ENCODE measurements at places on chromosomes 11 and 22.

- DNase-seq: no peak
These were observed 232.8 kb downstream of the LARGE1 start for GRCh38 chr22:33687464-33687863.

GRCh38 chr11:60872124-60872960 is 5.0 kb downstream of the ZP1 start:
- no peak for DNase-seq

GRCh38 chr11:67252831-67253239 is 13.4 kb upstream of the GRK2 start:
- DNase-seq: no peak

- DNase-seq: no peak
These were observed 11.7 kb upstream of the DNAJB13 start for GRCh38 chr11:73939096-73939495.

GRCh38 chr22:26162926-26163325 is 6.3 kb upstream of the SEZ6L start:
- DNase-seq: no peak

- DNase-seq: no peak
These were observed 75.8 kb downstream of the MORC2 start for GRCh38 chr22:30892731-30893221.

- DNase-seq: no peak
These were observed 11.7 kb downstream of the APIP start for GRCh38 chr11:34904421-34904955.

DNA sequence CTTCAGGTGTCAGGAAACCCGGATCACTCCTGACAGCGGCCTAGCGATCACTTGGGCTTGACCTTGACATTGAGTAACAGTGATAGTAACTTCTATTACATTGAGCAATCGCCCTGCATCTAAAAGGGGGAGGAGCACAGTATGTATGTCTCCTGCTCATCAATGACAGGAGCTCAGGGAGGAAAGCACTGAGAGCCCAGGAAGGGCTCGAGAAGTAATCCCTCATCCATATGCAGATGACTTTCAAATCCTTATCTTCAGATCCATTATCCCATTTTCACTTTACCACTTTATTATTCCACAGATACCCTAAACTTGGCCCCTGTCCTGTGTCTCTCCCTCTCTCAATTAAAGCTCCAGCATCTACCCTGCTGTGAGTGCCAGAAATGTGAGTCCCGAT is 47.8 kb downstream of the ABTB2 start:
- no peak for DNase-seq

GRCh38 chr11:121892863-121893262 is 223.2 kb downstream of the BLID start:
- DNase-seq: no peak

GRCh38 chr11:56013805-56014204 is 13.6 kb upstream of the OR5AS1 start:
- no peak for DNase-seq

GRCh38 chr11:111259896-111260295 is 14.4 kb downstream of the POU2AF2 start:
- no peak for DNase-seq

GRCh38 chr22:41976070-41976901 is 7.0 kb downstream of the SEPTIN3 start:
- DNase-seq: peak; percentile 56

DNA sequence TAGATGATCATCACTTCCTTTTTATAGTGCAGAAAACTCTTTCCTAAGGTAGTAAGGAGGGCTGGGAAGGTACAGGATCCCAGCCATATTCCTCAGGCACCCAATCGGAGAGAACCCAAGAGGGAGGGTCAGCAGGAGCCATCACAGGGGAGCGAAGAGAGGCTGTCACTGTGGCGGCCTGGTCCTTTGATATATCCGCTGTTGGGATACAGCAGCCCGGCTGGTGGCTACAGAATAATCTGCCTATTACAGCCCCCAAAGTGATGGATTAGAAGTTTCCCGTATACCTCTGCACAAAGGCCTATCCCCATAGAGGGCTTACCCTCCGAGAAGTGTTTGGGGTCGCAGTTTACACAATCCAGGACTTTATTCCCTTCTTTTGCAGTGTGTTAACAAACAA is 48.5 kb downstream of the OR4D9 start:
- no peak for DNase-seq

GRCh38 chr11:80937842-80938241 is 1497.0 kb upstream of the TENM4 start:
- DNase-seq: no peak

DNA sequence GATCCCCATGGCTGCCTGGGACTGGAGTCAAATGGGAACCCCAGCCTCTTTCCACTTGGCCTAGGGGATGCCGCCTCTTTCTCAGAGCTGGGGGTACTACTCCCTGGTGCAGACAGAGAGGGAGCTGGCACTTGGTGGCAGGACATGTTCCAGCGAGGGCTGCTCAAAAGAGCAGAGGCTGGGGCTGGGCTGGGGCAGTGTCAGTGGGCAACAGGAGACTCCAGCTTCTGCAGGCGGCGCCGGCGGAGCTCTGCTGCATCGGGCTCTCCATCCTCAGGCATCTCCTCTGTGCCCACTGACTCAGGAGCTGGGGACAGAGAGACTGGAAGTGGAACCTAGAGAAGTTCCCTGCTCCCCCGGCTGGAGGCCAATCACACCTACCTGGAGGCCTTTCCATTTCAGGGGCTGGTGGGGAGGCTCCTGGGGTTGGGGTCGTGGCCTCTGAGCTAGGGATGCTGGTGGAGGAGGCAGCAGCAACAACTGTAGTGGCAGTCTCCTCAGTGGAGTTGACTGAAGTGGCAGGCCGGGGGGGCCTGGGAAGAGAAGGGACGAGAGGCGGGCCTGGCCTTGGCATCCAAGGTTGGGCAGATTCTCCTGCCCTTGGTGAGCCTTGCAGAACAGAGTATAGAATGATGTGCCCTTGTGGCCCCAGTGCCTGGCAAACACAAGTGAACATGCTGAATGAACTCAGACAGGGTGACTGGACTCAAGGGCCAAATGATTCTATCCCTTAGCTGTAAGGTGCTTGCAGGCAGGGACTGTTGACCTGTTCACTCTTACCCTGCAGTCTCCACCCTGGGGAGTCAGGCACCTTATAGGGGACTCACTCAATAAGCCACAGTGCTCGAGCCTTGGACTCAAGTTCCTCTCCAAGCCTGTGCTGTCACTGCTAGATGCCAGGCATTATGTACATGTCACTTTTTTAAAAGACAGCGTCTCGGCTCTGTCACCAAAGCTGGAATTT is 5.9 kb downstream of the SYVN1 start:
- no peak for DNase-seq

GRCh38 chr11:65558930-65559509 is 861 bp upstream of the LTBP3 start:
- no peak for DNase-seq

- DNase-seq: no peak
These were observed 56.2 kb downstream of the CASP12 start for GRCh38 chr11:104841973-104842525.

DNA sequence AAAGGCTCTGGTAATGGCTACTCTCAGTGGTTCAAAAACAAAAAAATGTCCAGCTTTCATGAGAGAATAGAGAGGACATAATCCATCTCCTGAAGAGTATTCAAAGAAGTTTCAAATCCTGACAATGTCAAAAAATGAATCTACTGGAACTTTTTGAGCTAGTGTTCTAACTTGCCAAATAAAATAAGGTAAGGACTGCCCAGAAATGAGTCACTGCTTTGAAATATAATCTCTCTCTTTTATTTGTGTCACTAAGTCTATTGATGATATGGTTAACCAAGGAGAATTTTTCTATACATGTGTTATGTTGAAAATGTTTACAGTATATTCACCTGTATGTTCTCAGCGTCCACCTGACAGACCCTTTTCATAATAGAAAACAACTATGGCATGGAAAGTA is 3.4 kb downstream of the GUCY1A2 start:
- DNase-seq: no peak

GRCh38 chr11:103683576-103683975 is 352.9 kb upstream of the DDI1 start:
- DNase-seq: no peak

Measured in activated naive CD4-positive, alpha-beta T cell treated with Interleukin-2 at 50 U/mL for 16 hours (primary cell).